ENCODE measurements at places on chromosomes 3 and 15.

DNA sequence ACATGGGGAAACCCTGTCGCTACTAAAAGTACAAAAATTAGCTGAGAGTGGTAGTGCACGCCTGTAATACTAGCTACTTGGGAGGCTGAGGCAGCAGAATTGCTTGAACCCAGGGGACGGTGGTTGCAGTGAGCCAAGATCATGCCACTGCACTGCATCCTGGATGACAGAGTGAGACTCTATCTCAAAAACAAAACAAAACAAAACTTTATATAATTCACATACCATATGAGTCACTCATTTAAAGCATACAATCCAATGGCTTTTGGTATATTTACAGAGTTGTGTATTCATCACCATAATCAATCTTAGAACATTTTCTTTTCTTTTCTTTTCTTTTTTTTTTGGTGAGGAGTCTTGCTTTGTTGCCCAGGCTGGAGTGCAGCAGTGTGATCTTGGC, 8.7 kb downstream of the PXK start:
- no peak for DNase-seq

- no peak for DNase-seq
Observed at GRCh38 chr3:99863588-99863987, 45.9 kb downstream of the CMSS1 start.

GRCh38 chr3:138948371-138949001, 1.5 kb downstream of the FOXL2NB start:
- no peak for DNase-seq

GRCh38 chr15:58628206-58628947, 121.1 kb downstream of the ADAM10 start:
- DNase-seq: no peak

DNA sequence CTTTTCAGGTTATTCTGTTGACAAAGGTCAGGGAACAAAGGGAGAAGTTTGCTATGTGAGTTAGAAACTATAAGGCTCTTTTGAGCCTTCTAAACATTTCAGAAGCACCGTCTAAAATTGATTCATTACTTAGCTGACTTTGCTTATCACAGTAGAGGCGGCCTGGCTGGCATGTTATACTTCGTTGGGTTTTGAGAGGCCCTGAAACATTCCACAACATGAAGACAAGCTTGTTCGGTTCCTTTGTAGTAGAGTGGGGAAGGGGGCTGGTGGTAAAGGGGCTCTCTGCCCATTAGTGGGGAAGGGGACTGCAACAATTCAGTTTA, 23.6 kb downstream of the ZBTB38 start:
- DNase-seq: no peak

DNA sequence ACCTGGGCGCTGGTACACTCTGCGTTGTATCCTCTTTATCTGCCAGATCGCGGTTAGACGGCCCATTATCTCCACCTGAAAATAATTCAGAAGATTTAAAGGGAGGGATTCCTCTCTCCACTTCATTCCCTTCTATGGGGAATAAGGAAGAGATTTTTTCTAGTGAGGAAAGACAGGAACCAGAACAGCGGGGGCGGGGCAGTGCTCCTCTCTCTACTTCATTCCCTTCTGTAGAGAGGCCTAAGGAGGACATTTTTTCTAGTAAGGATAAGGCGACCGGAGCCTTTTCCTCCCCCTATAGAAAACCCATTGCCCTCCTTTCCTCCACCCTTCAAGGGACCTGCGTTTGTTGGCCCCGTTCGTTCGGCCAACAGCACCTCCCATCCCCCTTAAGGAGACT, 8.3 kb upstream of the LIPH start:
- DNase-seq: no peak

GRCh38 chr3:107401301-107401700, 24.1 kb downstream of the CCDC54 start:
- DNase-seq: no peak

DNA sequence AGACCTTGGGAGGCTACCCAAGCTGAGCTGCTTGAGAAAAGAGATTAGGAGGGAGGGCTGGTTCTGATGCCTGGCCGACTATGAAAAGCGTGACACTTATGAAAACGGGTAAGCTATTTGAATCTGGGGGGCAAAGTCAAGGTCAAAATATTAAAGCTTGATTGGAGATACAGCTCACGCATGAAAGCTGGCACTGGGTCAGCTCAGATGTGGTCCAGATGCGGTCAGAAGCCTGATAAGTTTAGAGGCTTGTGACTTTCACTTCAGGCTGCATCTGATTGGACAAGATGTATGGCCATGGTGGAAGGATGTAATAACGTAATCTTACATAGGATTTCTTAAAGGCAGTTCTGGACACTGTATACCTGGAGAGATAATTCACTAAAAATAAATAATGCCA, 690.3 kb downstream of the NTRK3 start:
- no peak for DNase-seq

DNA sequence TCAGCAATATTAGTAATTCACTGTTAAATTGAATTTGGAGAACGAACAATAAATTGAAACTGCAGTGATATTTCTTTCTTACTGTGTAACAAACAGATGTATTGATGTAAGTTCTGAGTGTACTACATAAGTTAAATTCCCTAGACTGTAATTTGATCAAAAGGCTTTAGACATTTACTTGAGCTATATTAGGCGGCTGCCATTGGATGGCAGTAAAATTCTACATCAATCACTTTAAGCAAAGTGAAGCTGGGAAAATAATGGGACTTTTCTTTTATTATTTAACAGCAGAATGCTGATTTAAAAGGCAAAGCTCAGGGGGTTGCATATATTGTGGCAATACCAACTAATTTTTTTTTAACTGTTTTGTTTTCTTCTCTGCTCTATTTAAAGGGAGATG, 212.6 kb upstream of the PLSCR5 start:
- DNase-seq: no peak

DNA sequence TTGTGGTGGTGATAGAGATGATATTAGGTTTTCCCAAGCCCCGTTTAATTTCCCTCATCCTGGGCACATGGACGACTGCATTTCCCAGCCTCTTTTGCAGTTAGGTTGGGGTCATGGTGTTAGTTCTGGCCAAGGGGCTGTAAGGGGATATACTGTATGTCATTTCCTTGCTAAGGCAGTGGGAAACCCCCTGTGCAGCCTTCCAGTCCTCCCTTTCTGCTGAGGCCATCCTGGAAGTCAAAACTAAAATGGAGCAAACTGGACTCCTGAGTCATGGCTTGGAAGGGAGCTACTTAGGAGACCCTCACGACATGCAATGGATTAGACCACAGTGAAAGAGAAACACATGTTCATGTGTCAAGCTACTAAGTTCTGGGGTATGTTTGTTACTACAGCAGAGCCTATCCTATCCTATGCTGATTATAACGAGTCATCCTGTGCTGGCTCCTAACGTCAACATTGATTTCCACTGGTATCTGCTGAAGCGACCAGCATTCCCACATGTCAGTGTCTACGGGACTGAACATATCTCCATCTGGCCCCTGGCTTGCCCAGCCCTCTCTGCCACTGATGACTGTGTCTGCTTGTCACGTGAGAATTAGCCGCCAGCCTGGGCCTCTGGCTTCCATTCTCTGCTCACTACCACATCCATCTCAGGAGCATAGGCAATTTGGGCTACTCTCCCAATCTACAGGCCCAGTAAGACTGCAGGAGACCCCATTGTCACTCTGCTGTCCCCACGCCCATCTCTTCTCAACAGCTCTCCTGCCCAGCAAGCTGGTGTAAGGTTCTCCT, 85.6 kb upstream of the MEF2A start:
- DNase-seq: no peak

GRCh38 chr15:90750186-90750585, 33.0 kb downstream of the BLM start:
- DNase-seq: no peak

DNA sequence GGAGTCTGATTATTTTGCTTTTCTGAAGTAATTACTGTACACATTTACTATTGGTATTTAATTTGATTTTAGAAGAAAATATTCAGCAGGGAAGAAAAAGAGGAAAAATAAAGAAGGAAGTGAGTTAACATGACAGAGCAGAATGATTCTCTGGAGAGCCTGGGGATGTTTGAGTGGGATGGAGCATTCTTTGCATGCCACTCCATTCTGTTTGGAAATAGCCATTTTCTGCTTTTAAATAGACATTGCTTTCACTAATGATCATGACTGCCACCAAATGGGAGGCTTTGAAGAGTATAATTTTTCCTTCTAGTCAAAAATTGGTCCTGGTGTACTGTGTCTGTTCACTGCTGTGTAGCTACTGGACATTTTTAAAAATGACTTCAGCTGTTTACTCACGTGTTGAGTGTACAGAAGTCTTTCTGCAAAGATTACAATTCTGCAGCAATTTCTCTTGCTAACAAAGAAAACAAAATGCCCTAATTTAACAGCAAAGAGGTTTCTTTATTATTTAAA, 196.1 kb downstream of the RYR3 start:
- DNase-seq: no peak

DNA sequence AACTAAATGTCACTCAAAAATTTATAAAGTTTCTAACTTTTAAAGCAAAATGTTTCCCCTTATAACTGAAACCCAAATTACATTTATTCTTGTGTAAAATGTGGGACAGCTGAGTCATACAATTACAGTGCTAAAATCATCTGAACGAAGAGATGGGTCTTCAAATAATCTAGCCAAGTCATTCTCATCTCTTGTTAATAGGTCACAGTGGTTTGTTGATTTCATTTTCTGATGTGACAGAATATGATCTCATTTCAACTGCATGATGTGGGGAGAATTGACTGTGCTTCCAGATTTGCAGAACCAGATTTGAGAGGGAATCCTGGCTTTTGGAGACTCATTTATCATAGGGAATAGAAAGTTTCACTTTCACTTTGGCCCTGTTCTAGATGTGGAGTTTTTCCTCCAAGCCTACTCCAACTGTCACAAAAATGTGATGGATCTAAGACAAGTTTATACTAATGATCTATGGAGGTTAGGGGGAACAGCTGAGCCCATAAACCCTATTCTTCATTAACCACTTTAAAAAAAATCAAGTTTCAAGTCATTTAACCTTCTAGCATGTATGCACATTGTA, 685.0 kb downstream of the PDCD6IP start:
- no peak for DNase-seq

DNA sequence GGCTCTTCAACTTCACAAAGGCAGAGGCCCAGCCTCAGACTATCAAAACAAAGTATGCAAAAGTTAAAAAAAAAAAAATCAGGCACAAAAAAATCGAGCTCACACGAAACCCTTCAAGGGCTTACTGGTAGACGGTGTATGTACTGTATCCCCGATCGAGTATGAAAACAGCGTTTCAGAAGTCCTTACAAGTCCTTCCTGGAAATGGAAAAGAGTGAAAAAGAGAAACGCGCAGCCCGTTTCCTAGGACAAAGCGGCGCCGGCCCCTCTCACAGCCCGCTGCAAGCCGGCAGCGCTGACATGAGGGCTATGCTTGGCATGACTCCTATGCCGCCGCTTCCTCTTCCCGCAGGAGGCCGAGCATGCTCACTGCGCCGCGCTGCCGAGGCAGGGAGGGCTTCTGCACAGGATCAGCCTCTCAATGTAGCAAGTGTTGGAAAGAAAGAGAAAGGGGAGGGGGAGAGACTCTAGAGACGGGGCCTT, at the start of gene VGLL4:
Gene VGLL4 (minus strand): TSS at position 311 of the 483 bp plus-strand sequence. CDS start 397 bp downstream, outside the sequence.
- DNase-seq: peak; percentile 34

DNA sequence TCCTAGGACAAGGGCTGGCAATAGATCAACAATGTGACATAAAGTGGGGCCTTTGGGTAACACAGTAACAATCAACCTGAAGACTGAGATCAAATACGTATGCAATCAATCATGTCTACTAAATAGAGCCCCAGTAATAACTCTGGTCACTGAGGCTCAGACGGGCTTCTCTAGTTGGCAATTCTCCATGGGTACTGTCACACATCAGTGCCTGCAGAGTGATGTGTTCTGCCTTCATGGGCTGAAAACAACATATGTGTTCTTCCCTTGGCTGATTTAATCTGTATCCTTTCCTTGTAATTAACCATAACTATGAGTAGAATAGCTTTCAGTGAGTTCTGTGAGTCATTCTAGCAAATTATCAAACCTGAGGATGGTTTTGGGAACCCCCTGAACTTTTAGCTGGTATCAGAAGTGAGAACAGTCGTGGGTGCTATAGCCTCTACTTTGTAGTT, 113.6 kb downstream of the TMCO5A start:
- no peak for DNase-seq

DNA sequence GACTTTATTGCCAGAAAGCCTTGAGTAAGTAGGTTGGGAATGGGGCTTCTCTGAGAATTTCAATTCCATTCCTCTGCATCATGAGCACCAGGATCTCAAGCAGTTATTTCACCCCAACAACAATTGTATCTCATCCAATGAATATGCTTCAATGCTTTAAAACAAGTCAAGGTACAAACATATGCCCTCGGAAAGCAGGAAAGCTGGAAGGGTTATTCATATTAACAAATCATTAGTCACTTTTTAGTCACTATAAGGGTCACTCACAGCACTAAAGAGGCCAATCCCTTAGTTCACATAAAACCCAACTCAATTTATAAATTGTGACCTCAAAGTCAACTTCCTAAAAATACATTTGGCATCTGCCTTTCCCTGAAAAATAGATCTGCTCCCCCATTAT, 16.2 kb downstream of the MB21D2 start:
- DNase-seq: no peak

GRCh38 chr3:98512576-98512975, 10.1 kb downstream of the CLDND1 start:
- DNase-seq: no peak

GRCh38 chr3:54279005-54279583, 156.7 kb downstream of the CACNA2D3 start:
- no peak for DNase-seq

GRCh38 chr15:80643431-80643951, 51.6 kb upstream of the ABHD17C start:
- no peak for DNase-seq

- no peak for DNase-seq
Observed at GRCh38 chr15:59237924-59238331, 31.3 kb downstream of the LDHAL6B start.

DNA sequence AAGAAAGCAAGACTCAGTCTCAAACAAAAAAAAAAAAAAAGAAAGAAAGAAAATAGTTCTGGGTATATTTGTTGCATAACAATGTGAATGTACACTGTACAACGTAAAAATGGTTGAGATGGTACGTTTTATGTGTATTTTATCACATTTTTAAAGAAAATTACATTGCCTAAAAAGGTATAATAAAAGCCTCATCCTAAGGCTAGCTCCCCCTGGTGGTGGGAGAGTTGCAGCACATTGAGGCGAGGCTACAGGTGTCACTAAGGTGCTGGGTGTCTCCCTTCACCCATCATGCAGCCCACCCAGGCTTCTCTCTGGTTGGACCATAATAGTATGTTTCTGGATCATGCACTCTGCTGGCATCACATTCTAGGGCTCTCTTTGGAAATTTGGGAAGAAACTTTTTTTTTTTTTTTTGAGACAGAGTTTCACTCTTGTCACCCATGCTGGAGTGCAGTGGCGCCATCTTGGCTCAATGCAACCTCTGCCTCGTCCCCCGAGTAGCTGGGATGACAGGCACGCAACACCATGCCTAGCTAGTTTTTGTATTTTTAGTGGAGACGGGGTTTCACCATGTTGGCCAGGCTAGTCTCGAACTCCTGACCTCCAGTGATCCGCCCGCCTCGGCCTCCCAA, 12.4 kb upstream of the RAB11A start:
- DNase-seq: peak; percentile 82

GRCh38 chr3:72222410-72222809, 437.5 kb upstream of the PROK2 start:
- DNase-seq: no peak

GRCh38 chr15:39438260-39438659, 142.6 kb upstream of the THBS1 start:
- DNase-seq: no peak
